Placental pericyte (primary cell): ENCODE measurements at places on chromosomes 7 and 10. TPM values are rescaled to one million over a fixed set of nuclear protein-coding genes. Genes with fewer than 3 reads are reported as not detected.

CALHM3 gene
- total RNA-seq, result not detected in 2 replicates

EVX1 gene
- total RNA-seq, result not detected in 2 replicates

RELN gene
- total RNA-seq, result 0.14 TPM in 1 of 2 replicates, not detected in the other

PRF1 gene
- total RNA-seq, result not detected in 2 replicates

IRF5 gene
- 0.44 TPM in 1 of 2 replicates, not detected in the other for total RNA-seq

LRIT1 gene
- not detected in 2 replicates for total RNA-seq

STEAP1 gene
- total RNA-seq, result 7.4 and 56.8 TPM in 2 replicates

CALML5 gene
- total RNA-seq, result not detected in 2 replicates

FGL2 gene
- total RNA-seq, result 0.14 and 0.44 TPM in 2 replicates

TBC1D12 gene
- total RNA-seq, result 9.8 and 11.5 TPM in 2 replicates

CHAT gene
- total RNA-seq, result not detected in 2 replicates

COA1 gene
- total RNA-seq, result 29.1 and 60.6 TPM in 2 replicates
